ENCODE measurements at places on chromosomes 1 and 21.

GRCh38 chr1:24179251-24179840, 7.7 kb downstream of the IFNLR1 start:
- no peak for DNase-seq

GRCh38 chr1:200409203-200409760, 554 bp downstream of the ZNF281 start:
- no peak for DNase-seq

DNA sequence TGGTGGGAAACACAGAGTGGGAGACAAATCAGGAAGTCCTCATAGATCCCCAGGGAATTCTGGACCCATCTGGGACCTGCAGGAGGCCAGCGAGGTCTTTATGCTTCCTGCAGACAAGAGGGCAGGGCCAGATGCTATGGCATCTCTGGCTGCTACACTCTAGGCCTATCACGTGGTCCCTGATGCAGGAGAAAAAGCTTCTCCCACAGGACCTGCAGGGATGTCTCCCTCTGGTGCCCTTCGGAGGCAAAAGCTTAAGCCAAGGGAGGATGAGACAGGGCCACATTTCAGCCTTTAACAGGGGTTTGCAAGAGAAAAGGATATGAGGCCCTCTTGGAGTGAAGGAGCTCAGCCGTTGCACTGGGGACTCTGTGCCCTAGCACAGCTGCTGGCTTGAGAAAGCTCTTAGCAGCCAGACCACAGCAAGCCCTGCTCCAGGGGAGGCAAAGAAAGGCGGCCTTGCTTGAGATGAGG, 243.0 kb downstream of the C1orf94 start:
- DNase-seq = no peak

- DNase-seq = peak; percentile 64
These were observed 59.9 kb downstream of the WARS2 start for GRCh38 chr1:119080586-119080985.

GRCh38 chr1:193538003-193538354, 351.6 kb upstream of the B3GALT2 start:
- no peak for DNase-seq

DNA sequence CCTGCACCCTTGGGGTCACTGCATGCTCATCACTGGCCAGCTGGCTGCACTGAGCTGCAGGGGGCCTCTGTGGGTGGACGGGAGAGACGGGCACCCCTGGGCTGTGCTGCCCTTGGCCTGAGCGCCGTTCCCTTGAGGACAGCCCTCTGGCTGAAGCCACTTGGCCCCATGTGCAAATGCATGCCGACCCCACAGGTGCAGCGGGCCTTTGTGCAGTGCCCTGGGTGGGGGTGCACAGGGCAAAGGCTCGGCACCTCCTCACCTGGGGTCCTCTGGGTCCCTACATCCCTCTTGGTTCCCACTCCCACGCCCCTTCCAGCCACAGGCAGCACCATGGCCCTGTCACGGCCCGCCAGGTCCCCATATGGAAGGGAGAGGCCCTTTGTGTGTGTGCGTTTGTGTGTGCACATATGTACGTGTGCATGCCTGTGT, 41.3 kb downstream of the COQ8A start:
- DNase-seq = no peak

DNA sequence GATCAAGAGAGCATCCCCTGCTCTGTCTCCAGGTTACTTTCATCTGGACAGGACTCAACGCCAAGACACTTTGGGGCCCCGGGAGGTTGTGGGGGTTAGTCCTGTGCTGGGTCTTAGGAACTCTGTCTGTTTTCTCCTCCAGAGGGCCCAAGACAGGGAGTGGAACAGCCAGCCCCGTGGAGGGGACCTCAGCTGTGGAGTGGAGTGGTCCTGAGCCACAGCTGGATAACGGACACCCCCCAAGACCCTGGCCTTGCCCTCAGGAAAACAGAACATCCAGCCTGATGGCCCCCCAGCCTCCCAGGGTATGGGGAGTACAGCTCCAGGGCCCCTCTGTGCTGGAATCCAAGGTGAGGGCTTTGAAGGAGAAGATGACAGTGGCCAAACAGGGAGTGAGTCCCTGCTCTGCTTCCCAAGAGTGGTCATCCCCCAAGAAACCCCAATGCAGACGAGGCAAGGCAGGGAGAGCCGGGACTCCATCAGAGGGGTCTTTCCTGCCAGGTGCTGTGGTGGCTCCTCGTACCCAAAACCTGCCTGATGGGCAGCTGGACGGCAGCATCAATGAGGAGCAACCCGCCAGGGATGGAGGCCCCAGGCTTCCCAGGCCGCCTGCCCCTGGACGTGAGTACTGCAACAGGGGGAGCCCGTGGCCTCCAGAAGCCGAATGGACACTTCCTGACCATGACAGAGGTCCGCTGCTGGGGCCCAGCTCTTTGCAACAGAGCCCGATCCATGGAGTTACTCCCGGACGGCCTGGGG, 3.5 kb downstream of the KIAA1614 start:
- no peak for DNase-seq

DNA sequence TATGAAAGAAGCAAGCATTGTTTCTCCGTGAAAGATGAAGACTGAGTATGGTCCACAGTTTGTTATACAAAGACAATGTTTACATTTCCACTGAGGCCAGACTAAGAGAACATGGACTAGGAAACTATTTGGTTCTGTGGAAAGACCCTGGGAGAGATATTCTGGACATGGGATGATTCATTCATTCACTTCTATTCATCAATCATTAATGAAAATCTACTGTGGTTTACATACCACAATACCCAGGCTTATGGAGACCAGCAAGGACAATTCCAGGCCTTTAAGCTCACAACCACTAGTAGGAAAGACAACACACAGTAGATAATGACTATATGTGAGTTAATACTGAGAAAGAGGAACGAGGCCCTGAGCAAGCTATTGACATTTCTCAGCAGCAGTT, 125.4 kb downstream of the TBX15 start:
- DNase-seq = no peak

DNA sequence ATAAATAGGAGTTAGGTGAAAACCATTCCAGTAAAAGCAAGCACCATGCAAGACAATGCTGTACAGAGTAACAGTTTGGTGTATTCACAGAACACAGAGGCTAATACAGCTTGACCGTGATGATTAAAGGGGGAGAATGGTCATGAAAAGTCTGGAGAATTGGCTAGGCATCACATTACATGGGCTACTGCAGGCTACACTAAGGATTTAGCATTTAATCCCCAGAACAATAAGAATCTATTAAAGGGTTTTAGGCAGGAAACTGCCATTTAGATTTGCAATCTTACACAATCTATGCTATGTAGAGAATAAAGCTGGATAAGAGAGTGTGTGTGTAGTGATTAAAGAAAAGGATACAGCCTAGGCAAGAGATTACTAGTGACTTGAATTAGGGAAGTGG, 30.6 kb downstream of the HFM1 start:
- no peak for DNase-seq

GRCh38 chr1:48794816-48795215, 18.1 kb upstream of the BEND5 start:
- peak; percentile 39 for DNase-seq

GRCh38 chr1:162943622-162944021, 82.6 kb upstream of the CCDC190 start:
- DNase-seq = no peak

DNA sequence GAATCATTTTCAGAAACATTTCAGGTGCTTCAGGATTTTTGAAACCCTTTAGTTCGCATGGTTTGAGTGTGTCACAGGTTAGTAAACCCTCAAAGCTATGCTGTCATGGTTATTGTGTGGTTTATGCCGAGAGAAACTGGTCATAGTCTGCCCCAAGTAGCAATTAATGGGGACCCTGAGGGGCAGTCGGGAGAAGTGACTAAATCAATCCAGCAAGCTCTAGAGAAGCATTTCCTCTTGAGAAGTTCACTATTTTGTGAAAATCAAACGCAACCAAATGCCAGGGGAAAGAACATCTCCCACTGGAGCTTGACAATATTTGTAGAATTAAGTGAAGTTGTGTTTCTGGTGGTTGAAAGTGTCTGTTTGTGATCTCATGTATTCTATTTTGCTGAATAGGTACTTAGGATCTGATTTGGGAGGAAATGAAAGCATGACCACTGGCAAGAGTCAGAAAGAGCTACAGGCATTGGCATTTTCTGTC, 63.0 kb upstream of the BACH1 start:
- no peak for DNase-seq

GRCh38 chr1:4169991-4170390, 269.9 kb upstream of the C1orf174 start:
- DNase-seq = no peak

GRCh38 chr1:212514056-212514614, 81.4 kb downstream of the NENF start:
- peak; percentile 14 for DNase-seq

GRCh38 chr21:38756746-38757145, 49.0 kb upstream of the ETS2 start:
- DNase-seq = peak; percentile 38

GRCh38 chr1:185916861-185917260, 182.7 kb downstream of the HMCN1 start:
- DNase-seq = no peak

DNA sequence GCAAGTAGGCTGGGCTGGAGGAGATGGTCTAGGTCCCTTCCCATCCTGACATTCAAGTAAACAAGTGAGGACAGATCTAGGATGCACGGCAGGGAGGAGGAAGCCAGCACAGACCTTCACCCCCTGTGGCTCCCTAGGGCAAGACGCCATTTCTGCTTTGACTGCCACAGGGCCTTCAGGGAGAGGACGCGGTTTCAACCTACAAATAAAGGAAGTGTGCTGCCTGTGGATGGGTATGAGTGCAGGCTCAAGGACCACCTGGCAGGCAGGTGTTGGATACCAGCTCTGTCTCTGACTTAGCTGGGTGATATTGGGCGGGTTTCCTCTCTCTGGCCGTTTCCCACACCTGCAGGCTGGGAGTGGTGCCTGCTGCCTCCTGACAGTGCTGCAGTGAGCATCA, 16.2 kb downstream of the SLC2A1 start:
- DNase-seq = no peak

DNA sequence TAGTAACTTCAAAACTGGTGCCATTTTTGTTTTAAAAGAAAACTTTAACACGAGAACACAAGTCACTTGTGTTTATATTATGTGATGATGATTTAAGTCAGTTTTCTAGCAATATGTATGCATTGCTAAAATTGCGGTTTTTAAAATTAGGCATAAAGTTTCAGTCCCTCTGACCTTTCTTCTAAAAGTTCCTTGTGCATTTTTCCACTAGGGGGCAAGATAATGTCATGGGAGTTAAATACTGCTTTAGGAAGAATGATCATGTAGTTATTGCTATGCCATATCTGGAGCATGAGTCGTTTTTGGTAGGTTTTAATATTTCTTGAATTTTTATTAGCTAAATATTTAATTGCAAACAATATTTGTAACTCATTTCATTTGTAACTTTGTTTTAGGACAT, 10.7 kb downstream of the CDC7 start:
- peak; percentile 39 for DNase-seq

DNA sequence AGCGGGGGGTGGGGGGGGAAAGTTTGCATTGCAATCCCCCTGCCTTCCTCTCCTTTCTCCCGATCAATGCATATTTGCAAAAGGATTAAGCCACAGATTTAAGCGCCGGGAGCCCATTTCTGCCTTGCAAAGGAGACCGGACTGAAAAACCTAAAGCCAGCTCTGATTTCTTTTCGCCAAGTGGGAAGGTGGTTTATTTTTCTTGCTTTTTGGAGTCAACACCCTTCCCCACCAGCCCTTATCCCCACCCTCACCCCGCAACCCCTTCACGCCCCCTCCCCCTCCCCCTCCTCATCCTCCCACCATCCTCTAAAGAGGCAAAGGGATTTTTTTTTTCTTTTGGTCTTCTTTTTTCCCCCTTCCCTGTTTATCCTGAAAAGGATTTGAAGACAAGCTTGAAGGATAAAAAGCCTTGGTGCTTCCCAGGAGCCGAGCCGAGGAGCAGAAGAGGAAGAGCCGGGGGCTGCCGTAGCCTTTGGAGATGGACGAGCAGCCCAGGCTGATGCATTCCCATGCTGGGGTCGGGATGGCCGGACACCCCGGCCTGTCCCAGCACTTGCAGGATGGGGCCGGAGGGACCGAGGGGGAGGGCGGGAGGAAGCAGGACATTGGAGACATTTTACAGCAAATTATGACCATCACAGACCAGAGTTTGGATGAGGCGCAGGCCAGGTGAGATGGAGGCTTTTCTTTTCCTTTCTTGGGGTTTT, 513 bp downstream of the PBX1 start:
- peak; percentile 54 for DNase-seq

GRCh38 chr21:24225431-24225830, 1381.8 kb downstream of the MRPL39 start:
- peak; percentile 2 for DNase-seq

- no peak for DNase-seq
These were observed 1152.2 kb upstream of the ADGRL4 start for GRCh38 chr1:80158771-80159170.

- no peak for DNase-seq
These were observed 519.5 kb upstream of the CAMK1G start for GRCh38 chr1:209063767-209064659.

- DNase-seq = no peak
These were observed 195.5 kb downstream of the LMO4 start for GRCh38 chr1:87524021-87524754.

- DNase-seq = peak; percentile 51
These were observed at the start of gene ETNK2 for GRCh38 chr1:204151552-204152309. Gene ETNK2 (minus strand): TSS chr1:204152044. CDS start chr1:204151852, 192 bp downstream.

DNA sequence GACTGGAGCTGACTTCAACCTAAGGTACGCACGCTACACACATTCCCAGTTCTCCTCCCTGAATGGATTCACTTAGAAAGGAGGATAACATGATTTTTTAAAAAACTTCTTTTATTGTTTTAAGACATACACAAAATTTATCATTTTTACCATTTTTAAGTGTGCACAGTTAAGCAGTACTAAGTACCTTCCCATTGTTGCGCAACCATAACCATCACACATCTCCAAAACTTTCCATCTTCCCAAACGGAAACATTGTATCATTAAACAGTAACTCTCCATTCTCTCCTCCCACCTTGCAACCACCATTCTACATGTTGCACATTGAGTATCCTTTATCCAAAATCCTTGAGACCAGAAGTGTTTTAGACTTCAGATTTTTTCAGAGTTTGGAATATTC, 36.2 kb upstream of the SEC16B start:
- DNase-seq = no peak

DNA sequence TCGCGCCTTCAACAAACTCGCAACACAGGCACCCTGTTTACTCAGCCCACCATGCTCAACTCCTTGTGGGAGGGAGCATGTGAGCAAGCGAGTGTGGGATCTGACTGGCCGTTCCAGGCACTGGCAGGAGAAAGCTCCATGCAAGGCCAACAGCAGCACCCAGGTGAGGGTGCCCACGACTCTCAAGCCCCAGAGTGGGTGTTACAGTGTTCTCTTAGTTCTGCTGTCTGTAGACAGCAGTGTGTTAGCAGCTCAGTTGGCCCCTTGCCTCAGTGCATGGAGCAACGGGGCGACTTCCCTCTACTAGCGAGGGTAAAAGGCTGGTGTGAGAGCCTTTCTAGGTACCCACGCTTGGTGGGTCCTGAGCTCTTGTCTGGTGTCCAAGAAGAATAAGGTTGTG, 114.6 kb downstream of the PIGK start:
- DNase-seq = no peak

GRCh38 chr1:118949315-118949714, 38.8 kb downstream of the TBX15 start:
- peak; percentile 47 for DNase-seq

- no peak for DNase-seq
These were observed 84.0 kb downstream of the FMO4 start for GRCh38 chr1:171397851-171398469.

GRCh38 chr1:113768916-113769600, 9.8 kb upstream of the PHTF1 start:
- DNase-seq = no peak
